ENCODE measurements at places on chromosomes 11 and 22. TPM values are rescaled to one million over a fixed set of nuclear protein-coding genes. Genes with fewer than 3 reads are reported as not detected.

MRGPRX4 gene
- total RNA-seq: not detected

DDI1 gene
- total RNA-seq: not detected

RIMBP3B gene
- total RNA-seq: 0.31 TPM

UBE2L3 gene
- total RNA-seq: 69.2 TPM

CHRDL2 gene
- 5.0 TPM for total RNA-seq

NDUFS3 gene
- 135 TPM for total RNA-seq

MPZL2 gene
- not detected for total RNA-seq

CNTN5 gene
- not detected for total RNA-seq

OR2D2 gene
- not detected for total RNA-seq

TH gene
- 0.09 TPM for total RNA-seq

FIBIN gene
- not detected for total RNA-seq

L3MBTL2 gene
- total RNA-seq: 20.0 TPM

MCHR1 gene
- total RNA-seq: not detected

OR51E2 gene
- total RNA-seq: not detected

CLMP gene
- 24.7 TPM for total RNA-seq

TRIM77 gene
- total RNA-seq: not detected

C11orf42 gene
- not detected for total RNA-seq

LRRN4CL gene
- not detected for total RNA-seq

OR2AG1 gene
- not detected for total RNA-seq

FOLR1 gene
- not detected for total RNA-seq

KRTAP5-9 gene
- not detected for total RNA-seq

ARHGAP20 gene
- not detected for total RNA-seq

LSP1 gene
- 1.8 TPM for total RNA-seq

KLHL35 gene
- total RNA-seq: 1.2 TPM

MUC6 gene
- total RNA-seq: 0.01 TPM

PLAAT5 gene
- not detected for total RNA-seq

BTG4 gene
- 0.09 TPM for total RNA-seq

Data from A549 treated with DMSO at 1 μM for 4 hours (cell line).